NCI-H1417 (cell line): ENCODE measurements at places on chromosomes 16 and 17.

GRCh38 chr17:55588446-55589242, 77.4 kb upstream of the SMIM36 start:
- no peak for DNase-seq

DNA sequence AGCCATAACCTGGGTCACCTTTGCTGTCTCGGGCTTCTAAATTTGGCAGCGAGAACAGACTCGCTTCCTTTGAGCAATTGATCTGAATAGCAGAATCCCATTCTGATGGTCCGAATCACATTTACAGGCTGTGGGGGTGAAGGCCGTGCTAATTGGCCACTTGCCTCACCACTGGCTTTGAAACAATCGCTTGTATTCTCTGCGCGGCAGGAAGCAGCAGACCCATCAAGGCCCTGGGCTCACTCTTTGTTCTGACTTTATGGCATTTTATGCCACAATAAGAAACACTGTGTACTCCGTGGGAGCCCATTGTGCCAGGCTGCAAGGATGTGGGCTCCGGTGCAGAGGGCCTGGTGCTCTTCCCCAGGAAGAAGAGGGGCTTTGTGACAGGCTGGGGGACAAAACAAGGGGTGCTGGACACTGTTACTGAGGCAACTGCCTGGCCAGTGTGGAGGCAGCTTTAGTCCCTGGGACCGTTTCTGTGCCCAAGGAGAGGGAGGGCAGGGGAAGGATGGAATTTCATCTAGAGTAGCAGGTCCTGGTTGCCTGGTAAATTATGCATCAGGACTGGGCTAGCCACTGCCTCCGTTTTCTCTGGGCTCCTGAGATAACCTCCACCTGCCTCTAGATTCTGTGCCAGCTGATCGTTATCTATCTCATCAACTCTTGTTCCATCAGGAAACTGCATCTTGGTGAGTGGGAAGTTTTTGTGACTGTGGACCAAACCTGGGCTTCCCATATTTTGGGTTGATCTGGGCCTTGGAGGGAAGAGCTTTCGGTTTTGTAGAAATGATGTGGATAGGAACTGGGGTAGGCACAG, 78.5 kb downstream of the MRC2 start:
- no peak for DNase-seq

- no peak for DNase-seq
Measured at GRCh38 chr17:41813699-41814124, 908 bp downstream of the FKBP10 start.

GRCh38 chr16:54268766-54269165, 17.8 kb downstream of the IRX3 start:
- no peak for DNase-seq

- DNase-seq = no peak
Measured at GRCh38 chr17:31803494-31804213, 55.4 kb downstream of the COPRS start.
